ENCODE measurements at places on chromosomes 2 and 18.
A peak's percentile ranks its signal among the peaks of the same experiment; 100 is the strongest.

GRCh38 chr18:1048032-1048431 lies 143.4 kb downstream of the ADCYAP1 start:
- no peak for DNase-seq

- DNase-seq = no peak
These were observed 336.9 kb upstream of the PIK3C3 start for GRCh38 chr18:41618147-41618546.

- no peak for DNase-seq
These were observed 54.8 kb upstream of the PTPRM start for GRCh38 chr18:7512348-7512747.

GRCh38 chr2:180343528-180344345 lies 336.6 kb upstream of the CWC22 start:
- DNase-seq = no peak

- no peak for DNase-seq
These were observed 174.2 kb downstream of the TMEM247 start for GRCh38 chr2:46653539-46653938.

- no peak for DNase-seq
These were observed 241.5 kb downstream of the SH3RF3 start for GRCh38 chr2:109370399-109371035.

DNA sequence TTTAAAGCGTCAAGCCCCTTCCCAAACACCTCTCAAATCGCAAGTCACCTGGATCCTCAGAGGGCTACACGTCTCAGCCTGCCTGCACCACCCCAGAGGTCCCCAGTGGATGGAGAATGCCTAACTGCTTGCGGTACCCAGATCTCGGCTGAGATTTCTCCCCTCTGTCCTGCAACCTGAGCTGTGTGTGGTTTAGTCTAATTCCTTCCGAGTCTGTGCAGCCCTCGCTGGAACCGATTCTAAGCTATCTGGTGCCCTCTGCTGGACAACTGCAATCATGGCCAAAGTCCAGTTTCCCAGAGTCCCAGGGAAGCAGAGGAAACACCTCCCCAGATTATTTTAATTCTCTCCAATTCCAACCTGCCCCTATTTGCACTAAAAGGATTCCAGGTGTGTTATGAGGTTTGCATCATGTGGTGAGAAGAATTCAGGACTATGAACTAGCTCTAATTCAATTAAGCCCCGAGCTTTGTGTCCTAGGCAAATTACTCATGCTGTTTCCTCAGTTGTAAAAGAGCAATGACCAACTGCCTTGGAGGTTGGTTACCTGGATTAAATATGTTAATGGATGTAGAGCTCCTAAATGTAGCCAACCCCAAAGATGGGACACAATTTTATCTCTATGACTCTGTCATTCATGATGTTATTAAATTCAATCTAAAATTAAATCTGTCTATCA lies 276.1 kb upstream of the NCKAP5 start:
- DNase-seq = peak; percentile 80

DNA sequence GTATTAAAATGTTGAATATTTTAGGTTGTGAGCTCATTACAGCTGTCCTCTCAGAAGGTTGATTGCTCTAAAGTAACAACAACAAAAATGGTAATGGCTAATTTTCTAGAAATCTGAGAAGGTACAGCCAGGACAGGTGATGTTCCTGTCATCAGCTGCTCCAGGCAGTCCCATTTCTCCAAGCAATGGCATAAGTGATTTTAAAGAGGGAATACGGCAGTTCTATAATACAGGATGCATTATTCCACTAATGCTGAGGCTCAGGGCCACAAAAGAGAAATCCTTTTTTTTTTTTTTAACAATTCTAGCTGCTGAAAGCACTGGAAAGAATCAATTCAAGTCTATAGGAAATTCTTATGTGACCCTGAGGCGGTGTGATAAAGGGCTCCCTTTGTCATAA lies 199.9 kb downstream of the PMAIP1 start:
- DNase-seq = no peak

- no peak for DNase-seq
These were observed 672.1 kb upstream of the FANCL start for GRCh38 chr2:58913082-58913726.

All from HCEC 1CT (cell line).